ENCODE measurements at places on chromosomes 7 and 10.

GRCh38 chr7:44152971-44153947, 12.1 kb upstream of the MYL7 start:
- no peak for DNase-seq

DNA sequence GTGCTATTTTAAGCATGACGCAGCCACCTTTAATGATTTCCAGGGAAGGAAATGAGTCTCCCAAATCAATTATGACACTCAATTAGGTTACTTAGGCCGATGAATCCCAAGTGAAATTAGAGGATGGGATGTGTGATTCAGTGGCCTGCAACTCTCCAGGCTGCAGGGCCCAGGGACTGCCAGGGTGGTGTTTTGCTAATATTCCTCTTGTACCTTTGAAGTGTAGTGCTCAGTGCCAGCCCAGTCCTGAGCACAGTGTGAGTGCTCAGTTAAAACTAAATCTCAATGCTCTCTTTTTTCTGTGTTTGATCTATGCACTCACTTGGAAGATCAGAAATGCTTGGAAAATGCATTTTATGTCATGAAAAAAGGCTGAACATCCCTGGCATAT, 51.6 kb downstream of the SEM1 start:
- DNase-seq = no peak

DNA sequence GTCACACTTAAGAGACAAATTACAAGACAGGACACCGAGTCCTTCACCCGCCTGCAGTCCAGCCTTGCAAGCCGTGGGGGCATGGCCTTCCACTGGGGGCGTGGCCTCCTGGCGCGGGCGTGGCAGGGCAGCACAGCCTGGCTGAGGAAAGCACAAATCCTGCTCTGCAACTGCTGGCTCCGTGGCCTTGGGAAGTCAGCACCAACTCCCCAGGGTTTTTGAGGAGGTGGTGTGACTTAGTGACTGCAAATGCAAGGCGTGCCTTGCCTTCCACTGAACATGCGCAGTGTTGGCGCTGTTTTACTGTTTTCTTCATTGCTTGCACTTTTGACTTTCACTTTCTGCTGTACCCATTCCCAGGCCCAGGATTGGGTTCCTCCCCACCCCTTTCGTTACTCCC, 12.9 kb upstream of the BMS1 start:
- DNase-seq = no peak

GRCh38 chr7:137613006-137613525, 233.7 kb downstream of the DGKI start:
- no peak for DNase-seq

DNA sequence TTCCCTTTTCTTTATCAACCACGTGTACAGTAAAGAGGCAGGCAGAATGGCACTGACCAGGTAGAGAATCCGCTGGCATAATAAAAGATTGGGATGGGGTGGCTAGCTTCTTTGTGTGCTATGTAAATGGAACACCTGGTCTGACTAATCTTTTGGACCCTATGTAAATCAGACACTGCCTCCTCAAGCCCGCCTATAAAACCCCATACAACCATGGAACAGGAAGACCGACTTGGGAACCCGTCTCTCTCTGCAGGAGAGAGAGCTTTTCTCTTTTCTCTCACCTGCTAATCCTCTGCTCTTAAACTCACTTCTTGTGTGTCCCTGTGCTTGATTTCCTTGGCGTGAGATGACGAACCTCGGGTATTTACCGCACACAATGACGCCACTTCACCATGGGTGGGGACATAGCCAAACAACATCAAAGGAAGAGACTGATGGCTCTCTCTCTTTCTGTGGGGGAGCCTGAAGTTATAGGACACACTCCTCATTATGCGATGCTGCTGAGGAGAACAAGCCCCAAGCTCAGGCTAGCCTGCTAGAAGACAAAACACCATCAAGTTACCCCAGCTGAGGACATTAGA, 94.2 kb downstream of the ARL5B start:
- no peak for DNase-seq

Measured in activated naive CD4-positive, alpha-beta T cell (primary cell).